ENCODE measurements at places on chromosomes 2 and 18.

DNA sequence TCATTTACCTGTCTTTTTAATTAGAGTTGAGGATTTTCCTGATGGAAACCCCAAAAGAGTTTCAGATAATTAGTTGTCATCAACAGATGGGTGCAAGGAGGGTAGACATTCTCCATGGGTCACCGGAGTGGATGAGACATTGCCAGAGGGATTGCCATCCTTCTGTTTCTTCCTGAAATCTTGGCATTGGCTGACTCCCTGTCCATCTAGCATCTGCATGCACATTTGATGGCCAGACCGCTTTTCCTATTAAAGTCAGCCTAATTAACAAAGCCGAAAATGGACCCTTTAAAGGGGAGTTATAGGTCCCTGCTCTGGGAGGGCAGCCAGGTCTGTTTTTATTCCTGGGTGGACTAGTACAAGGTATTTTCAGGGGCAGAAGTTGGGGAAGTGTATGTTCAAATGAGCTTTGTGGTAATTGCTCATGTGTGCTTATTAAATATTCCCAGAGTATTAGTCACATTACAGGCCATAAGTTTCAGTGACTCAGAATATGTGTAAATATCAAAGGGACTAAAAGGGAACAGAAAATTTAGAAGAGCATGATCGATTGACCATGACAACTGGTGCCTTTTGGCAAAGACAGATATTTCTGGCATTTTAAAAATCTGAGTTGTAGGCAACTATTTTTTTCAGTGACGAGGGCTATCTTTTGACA, 209.8 kb downstream of the PHLPP1 start:
- DNase-seq = no peak

GRCh38 chr2:144550911-144551310, 31.0 kb upstream of the ZEB2 start:
- no peak for DNase-seq

DNA sequence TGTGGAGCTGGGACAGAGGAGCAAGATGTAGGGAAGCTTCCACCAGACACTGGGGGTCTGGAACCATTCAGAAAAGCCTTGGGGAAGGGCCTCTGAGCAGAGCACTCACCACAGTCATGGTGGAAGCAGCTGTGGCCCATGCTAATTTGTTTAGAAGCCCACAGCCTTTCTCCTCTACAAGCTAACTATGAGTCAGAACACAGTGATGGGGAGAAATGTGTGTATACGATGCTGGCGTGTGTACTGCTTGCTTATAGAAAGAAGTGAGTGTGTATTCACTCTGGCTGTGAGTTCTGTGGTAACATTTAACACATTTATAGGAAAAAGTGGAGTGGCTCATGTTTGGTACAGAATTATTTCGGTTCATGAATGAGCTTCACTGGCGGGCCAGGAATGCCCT, 157.0 kb upstream of the ACAA2 start:
- DNase-seq = no peak

DNA sequence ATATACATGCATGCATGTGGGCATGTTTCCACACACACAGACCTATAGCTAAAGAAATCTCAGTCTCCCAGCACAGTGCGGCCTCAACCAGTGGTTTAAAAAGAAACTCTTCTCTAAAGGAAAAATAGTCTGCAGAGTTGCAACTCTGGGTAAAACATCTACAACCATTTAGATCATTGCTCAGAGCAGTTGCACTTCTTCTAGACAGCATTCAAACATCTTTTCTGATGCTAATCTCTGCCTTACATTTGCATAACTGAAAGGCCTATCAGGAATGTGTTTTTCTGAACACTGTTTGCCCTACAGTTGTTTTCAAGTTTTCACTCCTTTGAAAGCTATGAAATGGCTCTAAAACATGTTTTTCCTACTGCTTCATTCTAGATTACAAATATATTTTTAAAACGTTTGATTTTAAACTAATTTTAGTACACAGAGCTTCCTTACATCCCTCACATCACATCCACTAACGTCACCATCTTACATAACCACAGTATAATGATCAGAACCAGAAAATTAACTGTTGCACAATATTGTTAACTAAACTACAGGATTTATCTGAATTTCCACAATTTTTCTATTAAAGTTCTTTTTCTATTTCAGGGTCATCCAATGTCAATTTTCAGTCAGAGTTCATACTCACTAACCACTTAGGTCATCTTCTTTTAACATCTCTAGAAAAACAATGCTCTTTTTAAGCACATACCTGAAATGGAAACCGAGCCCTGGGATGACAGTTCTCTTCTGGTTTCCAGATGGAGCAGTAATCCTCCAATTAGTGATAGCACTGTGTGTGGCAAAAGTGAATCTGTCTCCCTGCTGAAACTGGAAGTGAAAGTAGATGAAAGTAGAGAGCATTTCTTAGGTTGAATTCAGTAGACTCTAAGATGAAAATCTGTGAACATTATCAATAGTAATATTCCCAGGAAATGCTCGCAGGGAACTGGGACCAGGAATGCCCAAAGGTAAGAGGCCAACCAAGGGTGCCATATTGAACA, 501.6 kb upstream of the GCFC2 start:
- no peak for DNase-seq

GRCh38 chr2:102166189-102166845, 20.5 kb upstream of the IL1RL2 start:
- DNase-seq = peak; percentile 64

DNA sequence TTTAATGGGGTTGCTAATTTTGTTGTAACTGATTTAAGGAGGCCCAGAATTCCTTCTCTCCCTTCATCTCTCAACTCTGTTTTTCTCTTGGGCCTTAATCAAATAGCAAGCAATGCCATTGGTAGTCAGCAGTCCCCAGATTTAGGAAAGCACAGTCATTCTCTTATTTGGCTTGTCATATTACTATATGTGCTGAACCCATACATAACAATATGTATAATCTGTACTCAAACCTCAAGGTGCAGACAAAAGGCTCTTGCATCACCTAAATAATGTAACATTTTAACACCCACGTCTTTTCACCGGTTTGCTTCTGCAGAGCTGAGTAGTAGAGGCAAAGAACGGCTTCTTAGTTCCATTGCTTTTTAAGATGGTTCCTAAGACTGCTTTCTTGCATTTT, 33.4 kb downstream of the METTL8 start:
- no peak for DNase-seq

GRCh38 chr2:201448061-201448460, 3.2 kb downstream of the TRAK2 start:
- no peak for DNase-seq

- no peak for DNase-seq
Observed at GRCh38 chr2:106885971-106886915, at the start of gene ST6GAL2. ST6GAL2 (minus strand) TSS chr2:106886167; CDS start chr2:106843977, 42,190 bp downstream.

DNA sequence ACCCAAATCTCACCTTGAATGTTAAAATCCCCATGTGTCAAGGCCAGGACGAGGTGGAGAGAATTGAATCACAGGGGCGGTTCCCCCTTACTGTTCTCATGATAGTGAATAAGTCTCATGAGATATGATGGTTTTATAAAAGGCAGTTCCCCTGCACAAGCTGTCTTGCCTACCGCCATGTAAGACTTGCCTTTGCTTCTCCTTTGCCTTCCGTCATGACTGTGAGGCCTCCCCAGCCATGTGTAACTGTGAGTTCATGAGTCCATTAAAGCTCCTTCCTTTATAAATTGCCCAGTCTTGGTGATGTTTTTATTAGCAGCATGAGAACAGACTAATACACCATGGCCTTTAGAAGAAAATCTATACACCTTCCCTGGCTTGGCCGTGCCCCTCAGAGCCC, 7.4 kb upstream of the MBP start:
- no peak for DNase-seq

DNA sequence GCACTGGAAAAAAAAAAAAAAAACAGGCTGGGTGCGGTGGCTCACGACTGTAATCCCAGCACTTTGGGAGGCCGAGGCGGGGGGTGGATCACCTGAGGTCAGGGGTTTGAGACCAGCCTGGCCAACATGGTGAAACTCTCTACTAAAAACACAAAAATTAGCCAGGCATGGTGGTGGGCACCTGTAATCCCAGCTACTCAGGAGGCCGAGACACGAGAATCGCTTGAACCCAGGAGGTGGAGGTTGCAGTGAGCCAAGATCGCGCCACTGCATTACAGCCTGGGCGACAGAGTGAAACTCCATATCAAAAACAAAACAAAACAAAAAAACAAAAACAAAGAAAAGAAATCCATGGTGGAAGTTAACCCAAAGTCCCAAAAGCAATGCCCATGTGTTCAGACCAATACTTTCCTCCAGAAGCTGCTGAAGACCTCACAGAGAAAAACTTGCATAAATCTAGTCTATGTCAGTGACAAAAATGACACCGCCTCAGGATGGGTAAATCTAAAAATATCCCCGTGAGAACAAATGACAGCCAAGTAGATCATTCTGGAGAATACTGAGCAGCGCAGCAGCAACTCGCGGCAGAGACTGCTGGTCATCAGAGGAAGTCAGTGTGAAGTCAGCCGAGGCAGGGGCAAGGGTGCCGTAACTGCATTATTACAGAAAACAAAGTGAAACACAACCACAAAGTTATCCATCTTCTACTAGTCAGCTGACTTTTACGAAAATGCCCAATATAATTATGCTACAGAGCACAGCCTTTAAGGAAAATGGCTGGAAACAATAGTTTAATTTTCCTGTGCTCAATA, 41.0 kb downstream of the LPIN2 start:
- DNase-seq = no peak

GRCh38 chr2:150681120-150681804, 193.8 kb upstream of the RND3 start:
- DNase-seq = peak; percentile 60

- no peak for DNase-seq
Observed at GRCh38 chr2:141323571-141323970, 807.2 kb downstream of the LRP1B start.

DNA sequence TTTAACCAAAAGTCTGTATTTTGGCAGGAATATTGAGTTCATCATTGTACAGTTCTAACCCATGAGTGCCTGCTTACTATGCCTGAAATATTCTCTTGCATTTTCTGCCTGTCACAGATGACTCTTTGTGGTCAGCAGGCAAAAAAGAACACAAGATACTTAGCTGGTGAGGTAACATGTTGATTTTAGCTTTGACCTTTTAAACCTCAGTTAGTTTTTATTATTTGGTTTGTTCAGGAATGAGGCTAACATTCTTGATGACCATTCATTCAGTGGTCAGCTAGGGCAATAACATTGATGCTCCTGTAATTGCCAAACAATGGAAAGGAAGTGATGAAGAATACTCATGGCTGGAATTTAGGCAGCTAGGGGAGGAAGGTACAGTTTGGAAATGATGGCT, 491.2 kb downstream of the PIK3C3 start:
- peak; percentile 46 for DNase-seq

GRCh38 chr18:35172009-35172408, 68.8 kb upstream of the ZNF397 start:
- DNase-seq = no peak

DNA sequence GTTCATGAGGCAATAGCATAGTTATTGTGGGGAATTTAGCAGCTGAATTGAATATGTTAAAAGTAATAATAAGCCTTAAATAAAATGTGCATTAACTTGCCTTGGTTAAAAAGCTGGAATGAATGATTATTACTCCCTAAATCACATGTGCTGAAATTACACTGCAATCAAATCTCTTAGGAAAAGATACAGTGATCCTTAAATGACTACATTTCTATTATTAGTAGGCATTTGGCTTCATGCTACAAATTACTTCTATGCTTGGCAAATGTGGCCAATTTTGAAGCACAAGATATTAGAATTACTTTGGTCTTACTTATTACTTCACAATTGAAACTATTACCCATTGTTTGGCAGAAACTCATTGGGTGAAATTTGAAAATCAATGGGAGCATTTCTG, 5.4 kb downstream of the RND3 start:
- peak; percentile 13 for DNase-seq

DNA sequence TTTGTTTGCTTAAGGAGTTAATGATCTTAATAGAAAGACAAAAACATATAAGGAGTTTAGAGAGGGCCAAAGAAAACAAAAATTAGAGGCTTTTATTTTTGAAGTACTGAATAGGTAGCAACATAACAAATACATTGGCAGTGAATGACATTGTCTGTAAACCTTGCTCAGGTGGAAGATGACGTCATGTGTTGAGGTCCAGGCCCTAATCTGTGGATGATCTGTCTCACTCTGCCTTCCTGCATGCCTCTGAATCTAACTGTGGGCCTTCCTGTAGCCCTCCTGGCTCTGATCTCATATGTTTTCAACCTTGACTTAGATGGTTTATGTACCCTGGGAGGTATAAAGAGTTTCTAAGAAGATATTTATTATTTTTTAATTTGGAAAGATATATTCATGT, 58.1 kb upstream of the DYNAP start:
- no peak for DNase-seq
